Psoas muscle (tissue), 8 donors: ENCODE measurements at places on chromosomes 3 and 15. TPM values are rescaled to one million over a fixed set of nuclear protein-coding genes. Genes with fewer than 3 reads are reported as not detected.

The PRRT3 gene
- 1.9 TPM for total RNA-seq

GRCh38 chr3:27888562-27888961 lies 166.4 kb upstream of the EOMES start:
- DNase-seq: no peak

- DNase-seq: peak; percentile 66
Measured at GRCh38 chr15:40873694-40874561, at the start of gene RHOV. TSS of gene RHOV (minus strand) at chr15:40874234. CDS start at chr15:40874139, 95 bp downstream.

DNA sequence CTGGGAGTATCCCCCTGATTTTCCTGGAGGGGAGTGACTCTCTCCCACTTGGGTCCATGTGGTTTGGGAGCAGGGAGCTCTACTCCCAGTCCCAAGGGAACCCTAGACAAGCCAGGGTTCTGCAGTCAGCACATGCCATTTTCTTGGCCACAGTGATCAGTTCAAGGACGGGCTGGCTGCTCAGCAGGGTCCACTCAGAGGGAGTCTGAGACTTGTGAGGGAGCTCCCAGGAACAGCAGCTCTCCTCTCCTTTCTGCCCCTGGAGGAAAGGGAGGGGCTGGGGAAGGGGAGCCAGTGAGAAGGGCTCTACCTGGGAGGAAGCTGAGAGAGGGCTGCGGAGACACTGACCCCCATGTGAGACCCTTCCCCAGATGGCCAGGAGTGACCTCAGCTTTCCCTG lies 29.1 kb upstream of the LMCD1 start:
- DNase-seq: no peak

- DNase-seq: no peak
Measured at GRCh38 chr3:71786551-71786950, 1.6 kb upstream of the PROK2 start.

GRCh38 chr15:101138913-101139880 lies 112.7 kb downstream of the CHSY1 start:
- no peak for DNase-seq

DNA sequence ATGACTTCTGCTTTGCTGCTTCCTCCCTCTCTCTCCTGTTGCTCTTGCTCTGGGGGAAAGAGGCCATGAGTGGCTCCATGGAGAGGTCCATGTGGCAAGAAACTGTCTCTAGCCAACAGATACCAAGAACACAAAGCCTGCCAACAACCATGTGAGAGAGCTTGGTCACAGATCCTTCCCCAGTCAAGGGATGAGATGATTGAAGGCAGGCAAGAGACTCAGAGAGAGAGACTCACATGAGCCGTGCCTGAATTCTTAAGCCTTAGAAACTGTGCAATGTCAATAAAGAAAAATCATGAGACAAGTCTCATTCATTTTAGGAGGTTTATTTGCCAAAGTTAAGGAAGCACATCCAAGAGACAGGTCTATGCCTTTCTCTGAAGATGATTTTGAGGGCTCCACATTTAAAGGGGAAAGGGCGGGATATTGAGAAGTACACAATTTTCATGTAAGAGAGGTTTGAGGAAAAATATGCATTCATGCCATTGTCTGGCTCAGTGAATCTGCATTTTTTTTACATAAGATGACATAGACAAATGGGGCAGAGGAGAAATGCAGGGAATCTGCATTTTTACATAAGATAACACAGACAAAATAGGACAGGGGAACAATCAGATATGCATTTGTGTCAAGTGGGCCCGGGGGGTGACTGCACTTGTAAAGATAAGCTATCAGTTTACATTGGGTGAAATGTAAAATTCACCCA lies 59.5 kb upstream of the SUCLG2 start:
- DNase-seq: no peak

- no peak for DNase-seq
Measured at GRCh38 chr3:138578141-138578540, 15.9 kb downstream of the CEP70 start.

The MORC1 gene
- not detected for total RNA-seq

- DNase-seq: no peak
Measured at GRCh38 chr3:11146773-11147660, 7.3 kb upstream of the HRH1 start.

DNA sequence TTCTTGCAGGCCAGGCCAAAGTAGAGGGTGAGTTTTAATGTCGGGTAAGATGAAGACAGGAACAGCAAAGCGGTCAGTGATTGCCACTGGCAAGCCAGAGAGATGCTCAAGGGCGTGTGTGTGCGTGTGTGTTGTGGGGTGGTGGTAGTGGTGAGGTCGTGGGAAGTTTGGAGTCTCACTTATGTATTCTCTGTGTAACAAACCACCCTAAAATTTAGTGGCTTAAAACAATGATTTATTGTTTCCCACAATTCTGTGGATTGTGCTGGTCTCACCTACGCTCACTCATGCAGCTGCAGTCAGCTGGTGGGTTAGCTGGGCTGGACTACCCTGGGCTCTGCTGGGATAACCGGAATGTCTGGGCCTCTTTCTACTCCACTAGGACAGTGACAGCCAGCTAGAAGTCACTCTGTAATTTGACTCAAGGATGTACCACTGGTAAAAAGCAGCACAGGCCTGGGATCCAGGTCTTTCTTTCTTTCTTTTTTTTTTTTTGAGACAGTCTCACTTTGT lies 50.9 kb upstream of the BHLHE40 start:
- DNase-seq: no peak
